ENCODE measurements at places on chromosomes 2 and 18.

- DNase-seq, result no peak
Measured at GRCh38 chr2:145431181-145431951, 911.4 kb upstream of the ZEB2 start.

DNA sequence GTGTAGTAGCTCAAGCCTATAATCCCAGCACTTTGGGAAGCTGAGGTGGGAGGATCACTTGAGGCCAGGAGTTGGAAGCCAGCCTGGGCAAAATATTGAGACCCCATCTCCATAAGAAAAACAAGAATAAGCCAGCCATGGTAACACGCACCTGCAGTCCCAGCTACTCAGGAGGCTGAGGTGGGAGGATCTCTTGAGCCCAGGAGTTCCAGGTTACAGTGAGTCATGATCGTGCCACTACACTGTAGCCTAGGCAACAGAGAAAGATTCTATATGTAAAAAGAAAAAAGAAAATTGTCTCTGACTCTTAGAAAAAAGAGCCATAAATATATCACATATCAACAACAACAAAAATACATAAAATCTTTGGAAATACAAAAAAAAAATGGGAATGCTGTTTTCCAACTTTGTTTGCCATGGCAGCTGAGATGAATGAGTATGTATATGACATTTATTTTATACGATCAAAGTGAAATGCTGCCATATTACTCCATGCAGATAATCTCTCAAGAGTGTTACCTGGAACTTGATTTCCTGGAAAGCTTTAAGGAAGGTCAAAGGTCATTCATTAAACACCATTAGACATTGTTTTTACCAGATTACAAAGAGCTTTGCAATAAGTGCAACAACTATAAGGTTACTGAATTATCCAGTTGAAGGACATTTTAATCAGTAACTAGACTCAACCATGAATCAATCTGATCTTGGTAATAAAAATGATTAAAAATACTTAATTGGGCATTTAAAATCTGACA, 19.7 kb upstream of the DAPL1 start:
- no peak for DNase-seq

DNA sequence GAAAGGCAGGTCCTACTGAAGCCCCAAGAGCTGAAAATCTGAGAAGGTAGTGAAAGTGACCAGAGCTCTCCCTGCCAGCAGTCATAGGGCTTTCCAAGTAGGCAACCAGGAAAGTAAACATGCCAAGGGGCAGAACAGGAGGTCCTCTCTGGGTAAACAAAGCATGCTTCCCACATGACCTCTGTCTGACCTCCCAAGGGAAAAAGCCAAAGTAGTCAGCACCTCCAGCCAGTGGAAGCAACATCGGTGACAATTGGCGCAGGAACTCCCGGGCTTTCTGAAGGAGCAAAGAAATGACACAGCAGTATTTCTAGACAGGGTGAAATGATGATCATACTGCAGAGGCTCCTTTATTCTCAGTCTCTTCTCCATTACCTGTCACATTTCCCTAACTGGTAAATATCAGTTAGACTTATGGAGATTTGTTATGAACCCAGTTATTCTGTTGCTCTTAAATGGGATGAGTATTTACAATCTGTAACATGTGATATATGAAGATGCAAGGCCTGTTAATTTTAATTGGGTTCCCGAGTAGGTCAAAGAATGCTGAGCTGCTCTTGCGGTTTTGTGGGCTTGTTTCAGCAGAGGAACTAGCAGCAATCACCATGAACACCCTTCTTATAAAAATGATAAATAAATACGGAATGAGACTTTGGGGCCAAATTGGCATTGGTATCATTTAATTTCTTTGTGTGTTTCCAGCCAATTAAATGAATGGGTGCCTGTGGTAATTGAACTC, 321.0 kb downstream of the RND3 start:
- no peak for DNase-seq

DNA sequence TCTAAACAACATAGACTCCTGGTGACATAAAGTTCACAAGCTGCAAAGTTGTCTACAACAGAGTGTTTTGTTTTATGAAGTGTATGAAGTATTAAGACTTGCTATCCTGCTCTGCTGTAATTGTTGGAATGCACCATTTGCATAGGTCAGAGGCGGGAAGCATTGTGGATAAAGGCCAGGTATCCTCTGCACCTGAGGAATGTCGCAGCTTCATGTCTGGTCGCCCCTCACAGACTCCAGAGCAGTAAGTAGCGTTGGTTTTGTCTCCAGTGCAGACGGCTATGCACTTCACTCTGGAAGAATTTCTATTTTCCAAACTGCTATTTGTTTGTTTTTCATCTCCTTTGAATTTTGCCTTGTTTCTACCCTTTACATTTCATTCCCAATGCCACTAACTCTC, 63.1 kb downstream of the UNC80 start:
- DNase-seq, result no peak

DNA sequence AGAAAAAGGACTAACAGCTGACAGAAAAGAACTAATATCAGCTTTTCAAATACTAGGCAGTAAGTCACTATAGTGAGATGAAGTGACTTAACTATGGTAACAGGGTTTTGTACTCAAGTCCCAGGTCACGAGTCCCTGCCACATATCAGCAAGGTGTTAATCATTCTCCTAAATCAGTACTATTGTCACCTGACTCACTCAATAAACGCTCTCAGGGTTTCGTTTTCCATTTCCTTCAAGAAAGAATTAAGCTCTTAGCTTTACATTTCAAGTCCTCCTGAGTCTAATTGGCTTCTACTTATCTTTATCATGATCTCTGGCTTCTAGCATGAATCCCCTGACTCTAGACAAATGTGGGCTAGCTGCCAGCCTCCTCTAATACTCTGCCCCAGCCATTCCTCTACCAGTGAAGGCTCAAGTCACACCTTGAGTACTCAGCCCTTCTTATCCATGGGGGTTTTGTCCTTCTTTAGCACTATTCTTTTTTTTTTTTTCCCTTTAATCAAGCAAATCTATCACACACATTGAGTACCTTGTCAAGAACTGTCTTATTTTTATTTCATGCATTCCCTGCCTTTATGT, 20.0 kb downstream of the BUB1 start:
- DNase-seq, result no peak
